ENCODE measurements at places on chromosomes 1 and 21.

DNA sequence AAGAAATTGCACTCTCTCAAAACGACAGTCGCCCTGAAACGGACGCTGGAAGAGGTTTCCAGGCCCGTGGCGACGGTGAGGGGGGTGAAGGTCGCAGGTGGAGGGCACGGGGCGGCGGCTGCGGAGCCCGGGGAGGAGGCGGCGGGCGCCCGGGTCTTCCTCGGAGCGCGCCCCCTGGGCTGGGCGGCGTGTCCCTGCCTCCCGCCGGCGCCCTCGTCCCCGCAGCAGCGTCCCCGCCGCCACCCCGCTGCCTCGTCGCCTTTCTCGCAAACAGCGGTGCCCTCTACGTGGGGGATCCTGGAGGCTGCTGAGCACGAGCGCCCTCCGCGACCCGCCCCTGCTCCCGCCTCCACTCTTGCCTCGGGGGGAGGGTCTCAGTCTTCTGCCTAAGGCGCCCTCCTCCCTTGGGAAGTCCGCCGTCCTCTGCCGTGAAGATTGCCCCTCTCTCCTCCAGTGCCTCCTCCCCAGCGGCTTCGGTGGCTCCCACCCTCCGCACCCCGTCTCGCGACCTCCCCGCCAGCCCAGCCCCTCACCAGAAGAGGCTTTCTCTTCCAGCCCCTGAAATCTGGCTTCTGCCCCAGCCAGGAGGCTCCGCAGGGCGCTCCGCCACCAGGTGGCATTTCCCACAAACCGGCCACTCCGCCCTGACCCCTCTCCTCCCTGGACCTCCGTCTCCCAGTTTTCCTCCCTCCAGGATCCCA is 227.4 kb downstream of the SDCCAG8 start:
- DNase-seq = no peak

DNA sequence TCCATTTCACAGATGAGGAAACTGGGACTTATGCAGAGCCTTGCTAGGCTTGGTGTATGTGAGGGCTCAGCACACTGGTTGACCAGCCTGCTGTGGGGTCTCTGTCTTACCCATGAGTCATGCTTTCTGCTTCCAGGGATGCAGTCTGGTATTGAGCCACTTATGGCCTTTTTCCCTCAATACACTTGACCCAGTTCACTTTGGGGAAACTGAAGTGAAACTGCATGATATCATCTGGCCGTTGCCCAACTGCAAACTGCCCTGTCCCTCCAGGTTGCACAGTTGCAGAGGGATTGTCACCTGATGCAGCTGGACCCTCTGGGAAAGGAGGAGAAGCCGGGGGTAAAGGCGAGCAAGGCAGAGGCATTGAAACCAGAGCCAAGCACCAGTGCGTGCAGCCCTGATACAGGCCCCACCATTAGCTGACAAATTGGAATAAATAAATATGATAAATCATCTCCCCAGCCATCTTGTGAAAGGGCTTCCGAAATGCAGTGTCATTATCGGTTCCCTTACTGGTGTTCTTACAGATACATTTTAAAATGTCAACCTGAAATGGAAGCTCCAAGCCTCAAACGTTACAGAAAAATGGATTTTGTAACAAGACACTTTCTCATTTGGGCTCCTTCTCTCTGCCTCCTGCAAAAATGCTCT is 39.3 kb upstream of the DUSP10 start:
- no peak for DNase-seq

- no peak for DNase-seq
Observed at GRCh38 chr1:154441241-154441888, 36.2 kb downstream of the IL6R start.

- DNase-seq = no peak
Observed at GRCh38 chr1:156372265-156372586, 3.2 kb downstream of the RHBG start.

- no peak for DNase-seq
Observed at GRCh38 chr1:218828125-218828650, 345.5 kb upstream of the LYPLAL1 start.

GRCh38 chr1:71087713-71088112 is 6.9 kb upstream of the ZRANB2 start:
- DNase-seq = no peak

GRCh38 chr21:37452227-37452626 is 85.7 kb downstream of the DYRK1A start:
- no peak for DNase-seq

GRCh38 chr1:213061263-213061662 is 10.2 kb downstream of the RPS6KC1 start:
- DNase-seq = no peak

DNA sequence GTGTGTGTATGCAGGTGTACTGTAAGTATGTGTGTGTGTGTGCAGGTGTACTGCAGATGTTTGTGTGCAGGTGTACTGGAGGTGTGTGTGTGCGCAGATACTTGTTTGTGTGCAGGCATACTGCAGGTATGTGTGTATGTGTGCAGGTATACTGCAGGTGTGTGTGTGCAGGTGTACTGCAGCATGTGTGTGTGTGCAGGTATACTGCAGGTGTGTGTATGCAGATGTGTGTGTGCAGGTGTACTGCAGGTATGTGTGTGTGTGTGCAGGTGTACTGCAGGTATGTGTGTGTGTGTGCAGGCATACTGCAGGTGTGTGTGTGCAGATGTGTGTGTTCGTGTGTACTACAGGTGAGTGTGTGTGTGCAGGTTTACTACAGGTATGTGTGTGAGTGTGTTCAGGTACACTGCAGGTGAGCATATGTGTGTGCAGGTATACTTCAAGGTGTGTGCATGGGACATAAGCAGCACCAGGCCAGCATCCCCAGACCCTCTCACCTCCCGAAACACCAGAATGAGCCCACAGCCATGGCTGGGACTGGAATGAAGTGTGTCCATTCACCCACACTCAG is 97.5 kb downstream of the DMRTB1 start:
- no peak for DNase-seq

DNA sequence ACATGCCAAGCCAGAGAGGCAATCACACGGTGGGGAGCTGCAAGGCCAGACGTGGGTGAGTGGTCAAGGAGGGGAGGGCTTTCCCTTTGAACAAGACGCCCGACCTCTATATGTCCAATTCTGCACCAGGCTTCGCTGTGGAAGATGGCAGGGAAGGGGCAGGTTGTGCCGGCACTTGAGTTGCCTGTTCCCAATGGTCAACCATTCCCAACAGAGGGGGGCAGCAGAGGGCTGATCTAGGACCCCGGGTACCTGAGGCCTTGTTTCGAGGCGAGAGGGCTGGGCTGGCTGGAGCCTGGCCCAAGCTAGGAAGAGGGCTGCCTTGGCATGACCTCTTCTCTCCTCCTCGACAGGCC is 64.9 kb downstream of the TMEM53 start:
- no peak for DNase-seq

DNA sequence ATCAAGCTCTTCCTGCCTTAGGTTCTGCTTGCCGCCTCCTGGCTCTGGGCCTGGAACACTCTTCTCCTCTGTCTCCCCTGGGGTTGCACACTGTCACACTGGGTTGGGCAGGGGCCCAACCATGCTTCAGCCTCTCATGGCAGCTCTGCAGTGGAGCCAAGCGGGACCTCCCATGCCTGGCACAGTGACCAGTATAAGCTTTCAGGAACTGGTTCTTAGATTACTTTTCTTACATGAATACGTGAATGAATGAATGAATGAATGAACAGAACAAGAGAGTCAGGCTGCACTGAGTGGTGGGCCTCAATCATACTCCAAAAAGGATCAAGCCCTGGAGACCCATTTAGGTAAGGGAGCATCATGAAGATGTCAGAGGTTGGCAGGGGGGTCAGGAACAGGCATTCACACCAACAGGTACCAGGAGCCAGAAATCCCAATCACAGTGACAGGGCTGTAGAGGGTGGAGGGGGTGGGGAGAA is 30.8 kb upstream of the TMEM125 start:
- DNase-seq = no peak

GRCh38 chr1:79287982-79288381 is 281.5 kb upstream of the ADGRL4 start:
- no peak for DNase-seq

DNA sequence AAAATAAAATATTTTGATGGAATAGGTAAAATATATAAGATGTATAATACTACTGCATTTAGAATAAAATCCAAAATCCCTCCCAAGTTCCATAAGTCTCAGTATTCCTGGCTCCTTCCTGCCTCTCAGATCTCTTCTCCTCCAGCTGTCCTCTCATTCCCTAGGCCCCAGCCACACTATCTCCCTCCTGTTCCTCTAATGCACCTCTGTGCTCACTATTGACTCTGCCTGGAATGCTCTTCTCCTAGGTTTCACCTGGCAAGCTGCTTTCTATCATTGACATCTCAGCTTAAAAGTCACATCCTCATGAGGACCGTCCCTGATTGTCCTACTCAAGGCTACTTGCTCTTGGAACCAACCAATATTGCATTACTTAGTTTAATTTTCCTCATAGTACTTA is 7.2 kb downstream of the NME7 start:
- no peak for DNase-seq

DNA sequence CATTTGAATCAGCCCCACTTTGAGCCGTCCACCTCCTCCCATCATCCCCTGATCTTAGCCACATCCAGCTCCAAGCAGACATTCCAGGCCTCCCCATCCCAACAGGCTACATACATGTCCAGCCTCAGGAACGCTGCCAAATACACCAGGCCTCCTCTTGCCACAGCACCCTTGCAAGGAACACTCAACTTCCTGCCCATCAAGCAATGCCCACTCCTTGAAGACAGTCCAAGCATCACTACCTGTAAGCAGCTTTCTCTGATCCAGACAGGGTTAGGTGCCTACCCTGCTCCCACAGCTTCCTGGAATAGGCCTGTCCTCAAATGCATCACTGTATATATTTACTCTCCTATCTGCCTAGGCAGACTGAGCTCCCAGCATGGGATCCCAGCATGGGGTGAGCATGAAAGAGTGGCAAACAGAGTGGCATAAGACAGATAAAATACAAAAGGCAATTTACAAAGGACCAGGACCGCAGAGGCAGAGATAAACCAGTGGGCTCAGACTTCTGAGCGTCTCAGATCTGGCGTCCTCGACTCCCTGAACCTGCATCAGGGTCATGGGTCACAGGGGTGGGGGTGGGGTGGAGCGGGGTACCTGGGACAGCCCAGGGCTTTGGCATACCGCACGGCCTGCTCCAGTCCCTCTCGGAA is 816 bp downstream of the HYI start:
- DNase-seq = no peak

- no peak for DNase-seq
Observed at GRCh38 chr1:198599749-198600148, 39.1 kb upstream of the PTPRC start.

DNA sequence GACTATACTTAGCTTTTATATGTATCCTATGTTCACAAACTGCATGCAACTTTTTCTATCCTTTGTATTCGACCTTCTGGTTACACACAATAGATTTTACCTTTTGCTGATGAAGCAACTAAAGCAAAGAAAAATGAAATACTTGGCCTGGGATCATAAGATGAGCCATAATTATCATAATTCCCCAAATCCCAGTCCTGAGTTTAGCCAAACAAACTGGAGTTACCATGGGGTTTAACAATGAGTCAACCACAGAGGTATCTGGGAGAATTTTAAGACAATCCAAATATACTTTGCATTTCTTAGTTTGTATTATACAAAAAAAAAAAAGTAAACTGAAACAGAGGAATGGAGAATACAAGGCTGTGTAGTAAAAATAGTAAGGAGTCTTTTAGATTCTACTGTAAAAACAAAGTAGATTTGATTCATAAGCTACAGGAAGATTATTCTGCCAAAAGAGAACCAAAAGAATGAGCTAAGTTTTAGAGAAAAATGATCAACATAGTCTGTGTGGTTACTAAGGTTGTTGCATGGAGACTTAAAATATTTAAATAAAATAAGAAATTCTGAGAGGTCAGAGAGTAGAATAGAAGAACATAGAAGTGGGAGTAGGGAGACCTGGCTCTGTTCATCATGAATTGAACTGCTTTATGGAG is 60.4 kb upstream of the GORAB start:
- no peak for DNase-seq
